ENCODE measurements at places on chromosomes 11 and 22. TPM values are rescaled to one million over a fixed set of nuclear protein-coding genes. Genes with fewer than 3 reads are reported as not detected.

DNA sequence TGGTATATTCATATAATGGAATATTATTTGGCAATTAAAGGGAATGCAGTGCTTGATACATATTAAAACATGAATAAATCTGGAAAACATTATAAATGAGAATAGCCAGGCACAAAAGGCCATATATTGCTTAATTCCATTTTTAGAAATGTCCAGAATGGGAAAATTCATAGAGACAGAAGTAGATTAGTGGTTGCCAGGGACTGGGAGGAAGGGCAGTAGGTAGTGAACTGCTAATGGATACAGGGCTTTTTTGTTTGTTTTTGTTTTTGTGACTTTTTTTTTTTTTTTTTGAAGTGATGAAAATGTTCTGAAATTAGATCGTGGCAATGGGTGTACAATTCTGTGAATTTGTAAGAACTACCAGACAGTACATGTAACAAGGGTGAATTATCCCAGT is 86.1 kb downstream of the YAP1 start:
- no peak overlapping the region for H3K27ac ChIP-seq
- H3K4me3 ChIP-seq, result no peak overlapping the region
- no peaks in the 10 kb centered on the region for H3K36me3 ChIP-seq
- no peaks in the 10 kb centered on the region for H3K4me1 ChIP-seq

GRCh38 chr11:107696140-107696539 is 15.7 kb downstream of the SLN start:
- no peaks in the 10 kb centered on the region for H3K36me3 ChIP-seq
- no peak for DNase-seq
- no peaks in the 10 kb centered on the region for H3K27me3 ChIP-seq
- H3K4me3 ChIP-seq, result no peak overlapping the region

- no peaks in the 10 kb centered on the region for H3K4me1 ChIP-seq
- DNase-seq, result no peak
- H3K27me3 ChIP-seq, result no peaks in the 10 kb centered on the region
These were observed 56.0 kb downstream of the ZBTB16 start for GRCh38 chr11:114115451-114115928.

- H3K36me3 ChIP-seq, result no peaks in the 10 kb centered on the region
- H3K27ac ChIP-seq, result no peak overlapping the region
- no peak overlapping the region for H3K4me3 ChIP-seq
- DNase-seq, result no peak
- H3K27me3 ChIP-seq, result no peaks in the 10 kb centered on the region
These were observed 78.4 kb upstream of the DBX1 start for GRCh38 chr11:20238712-20239111.

DNA sequence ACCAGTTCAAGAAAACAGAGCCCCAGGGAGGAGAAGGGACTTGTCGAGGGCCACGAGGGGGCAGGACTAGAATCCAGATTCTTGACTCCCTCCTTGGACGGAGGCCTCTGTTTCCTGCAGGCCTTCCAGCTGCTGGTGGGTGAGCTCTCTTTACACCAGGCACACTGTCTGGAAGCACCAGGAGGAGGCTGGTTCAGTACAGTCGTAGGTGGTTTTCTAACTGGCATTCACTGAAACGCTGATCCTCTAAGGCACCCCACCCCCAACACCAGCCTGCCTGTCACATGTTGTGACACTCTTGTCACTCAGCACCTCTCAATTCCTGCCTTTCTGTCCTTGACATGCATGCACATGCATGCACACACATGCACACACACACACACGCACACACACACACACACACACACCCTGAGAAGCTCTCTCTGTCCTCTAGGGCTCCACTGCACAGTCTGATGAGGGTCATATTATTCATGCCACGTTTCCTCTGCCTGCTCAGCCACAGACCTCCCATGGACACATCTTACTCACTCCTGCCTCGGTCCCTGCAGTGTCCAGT is 751 bp downstream of the MS4A10 start:
- H3K4me3 ChIP-seq, result no peak overlapping the region
- no peak for DNase-seq
- H3K4me1 ChIP-seq, result no peaks in the 10 kb centered on the region
- H3K36me3 ChIP-seq, result no peaks in the 10 kb centered on the region

- H3K27ac ChIP-seq, result no peak overlapping the region
- H3K27me3 ChIP-seq, result no peaks in the 10 kb centered on the region
- no peaks in the 10 kb centered on the region for H3K4me1 ChIP-seq
- no peak for DNase-seq
- no peak overlapping the region for H3K4me3 ChIP-seq
- H3K36me3 ChIP-seq, result no peaks in the 10 kb centered on the region
These were observed 2.9 kb upstream of the RAB38 start for GRCh38 chr11:88178191-88178590.

DNA sequence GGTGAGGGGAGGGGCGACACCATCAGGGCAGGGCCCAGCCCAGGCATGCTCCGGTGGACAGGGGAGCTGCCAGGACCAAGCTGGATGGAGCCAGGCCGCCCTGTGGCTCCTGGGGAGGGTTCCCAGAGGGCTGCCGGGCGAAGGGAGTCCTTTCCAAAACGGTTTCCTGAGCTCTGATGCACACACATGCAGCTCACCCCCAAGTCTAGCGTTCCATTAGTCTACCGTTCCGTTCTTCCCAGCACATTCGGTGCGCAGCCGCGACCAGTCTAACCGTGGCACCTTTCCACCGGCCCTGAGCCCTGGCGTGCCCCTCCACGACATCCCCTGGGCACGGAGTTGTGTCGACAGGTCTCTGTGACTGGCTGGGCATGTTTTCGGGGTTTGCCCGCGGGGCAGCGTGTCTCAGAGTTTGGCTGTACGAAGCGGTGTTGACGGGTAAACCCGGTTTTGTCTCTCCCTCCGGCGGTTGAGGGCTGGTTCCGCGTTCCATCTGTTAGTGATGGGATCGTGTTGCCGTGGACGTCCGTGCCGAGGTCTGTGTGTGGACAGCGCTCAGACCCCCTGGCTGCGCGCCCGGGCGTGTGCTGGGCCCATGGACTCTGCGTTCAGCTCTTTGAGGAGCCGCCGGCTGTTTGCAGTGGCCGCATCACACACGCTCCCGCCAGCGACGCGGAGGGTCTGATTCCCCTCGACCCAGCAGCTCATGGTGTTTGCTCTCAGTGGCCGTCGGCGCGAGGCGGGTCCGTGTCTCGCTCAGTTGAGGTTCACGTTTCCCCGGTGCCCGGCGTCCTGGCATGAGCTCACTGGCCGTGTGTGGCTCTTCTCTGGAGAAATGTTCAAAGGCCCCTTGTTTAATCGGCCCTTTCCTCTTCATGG is 121.2 kb downstream of the IGLL1 start:
- H3K4me1 ChIP-seq, result no peaks in the 10 kb centered on the region
- DNase-seq, result no peak
- no peak overlapping the region for H3K4me3 ChIP-seq
- no peaks in the 10 kb centered on the region for H3K27me3 ChIP-seq

DNA sequence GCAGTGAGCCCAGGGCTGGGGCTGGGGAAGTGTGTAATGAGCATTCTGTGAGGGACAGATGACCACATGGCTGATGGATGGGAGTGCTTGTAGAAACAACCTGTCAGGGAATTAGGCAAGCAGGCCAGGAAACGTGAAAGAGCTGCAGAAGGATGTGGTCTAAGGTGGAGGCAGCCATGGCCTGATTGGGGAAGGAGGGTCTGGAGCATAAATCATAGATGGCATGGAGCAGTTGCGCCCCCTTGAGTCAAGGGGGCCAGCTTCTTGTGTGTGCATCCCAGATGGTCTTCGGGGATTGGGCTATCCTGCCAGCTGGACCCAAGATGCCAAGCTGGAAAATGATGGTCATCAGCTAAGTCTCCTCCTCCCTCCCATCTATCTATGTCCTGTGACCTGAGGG is 119.4 kb upstream of the CLPB start:
- H3K4me3 ChIP-seq, result no peak overlapping the region
- H3K4me1 ChIP-seq, result no peaks in the 10 kb centered on the region
- no peaks in the 10 kb centered on the region for H3K27me3 ChIP-seq
- H3K27ac ChIP-seq, result no peak overlapping the region

- H3K36me3 ChIP-seq, result no peaks in the 10 kb centered on the region
- H3K4me3 ChIP-seq, result no peak overlapping the region
- no peak overlapping the region for H3K27ac ChIP-seq
- DNase-seq, result no peak
- no peaks in the 10 kb centered on the region for H3K27me3 ChIP-seq
- peaks cover 41% of the 10 kb centered on the region for H3K4me1 ChIP-seq
These were observed 2.9 kb downstream of the TMEM132A start for GRCh38 chr11:60927061-60927592.

GRCh38 chr22:41028841-41029240 is 63.6 kb upstream of the EP300 start:
- no peaks in the 10 kb centered on the region for H3K36me3 ChIP-seq
- DNase-seq, result no peak
- no peaks in the 10 kb centered on the region for H3K27me3 ChIP-seq
- H3K27ac ChIP-seq, result no peak overlapping the region
- no peak overlapping the region for H3K4me3 ChIP-seq

GRCh38 chr11:22715971-22716370 is 49.6 kb downstream of the GAS2 start:
- no peaks in the 10 kb centered on the region for H3K36me3 ChIP-seq
- H3K27me3 ChIP-seq, result no peaks in the 10 kb centered on the region
- no peaks in the 10 kb centered on the region for H3K4me1 ChIP-seq
- no peak for DNase-seq
- H3K4me3 ChIP-seq, result no peak overlapping the region

DNA sequence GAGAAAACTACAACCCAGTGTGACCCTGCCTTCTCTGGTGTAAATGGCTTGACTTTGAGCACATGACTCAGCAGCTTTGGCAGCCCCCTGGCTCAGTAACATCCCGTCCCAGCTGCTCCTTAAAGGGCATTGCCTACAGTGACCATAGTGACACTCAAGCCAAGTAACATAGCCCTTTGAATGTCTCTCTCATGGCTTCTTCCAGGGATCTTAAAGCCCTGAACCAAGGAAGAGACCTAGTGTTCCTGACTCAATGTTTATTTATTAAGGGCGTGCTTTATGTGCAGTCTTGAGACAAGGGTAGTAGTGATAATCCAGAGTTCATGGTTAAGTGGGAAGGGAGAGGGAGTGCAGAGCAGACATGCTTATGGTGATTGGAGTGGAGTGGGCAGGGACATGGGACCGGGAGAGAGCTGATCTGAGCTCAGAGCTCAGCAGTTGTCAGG is 125.7 kb downstream of the PARVA start:
- H3K36me3 ChIP-seq, result no peaks in the 10 kb centered on the region
- H3K4me1 ChIP-seq, result no peaks in the 10 kb centered on the region
- H3K4me3 ChIP-seq, result no peak overlapping the region
- H3K27ac ChIP-seq, result no peak overlapping the region
- H3K27me3 ChIP-seq, result no peaks in the 10 kb centered on the region
- DNase-seq, result no peak

GRCh38 chr11:118411530-118411929 is 10.1 kb downstream of the ATP5MG start:
- DNase-seq, result no peak
- 0 out of 2 replicates have a peak overlapping the region, but pooled peaks have one; percentile 45 for H3K27ac ChIP-seq
- no peak overlapping the region for H3K4me3 ChIP-seq
- peaks cover 55% of the 10 kb centered on the region for H3K4me1 ChIP-seq
- no peaks in the 10 kb centered on the region for H3K27me3 ChIP-seq

DNA sequence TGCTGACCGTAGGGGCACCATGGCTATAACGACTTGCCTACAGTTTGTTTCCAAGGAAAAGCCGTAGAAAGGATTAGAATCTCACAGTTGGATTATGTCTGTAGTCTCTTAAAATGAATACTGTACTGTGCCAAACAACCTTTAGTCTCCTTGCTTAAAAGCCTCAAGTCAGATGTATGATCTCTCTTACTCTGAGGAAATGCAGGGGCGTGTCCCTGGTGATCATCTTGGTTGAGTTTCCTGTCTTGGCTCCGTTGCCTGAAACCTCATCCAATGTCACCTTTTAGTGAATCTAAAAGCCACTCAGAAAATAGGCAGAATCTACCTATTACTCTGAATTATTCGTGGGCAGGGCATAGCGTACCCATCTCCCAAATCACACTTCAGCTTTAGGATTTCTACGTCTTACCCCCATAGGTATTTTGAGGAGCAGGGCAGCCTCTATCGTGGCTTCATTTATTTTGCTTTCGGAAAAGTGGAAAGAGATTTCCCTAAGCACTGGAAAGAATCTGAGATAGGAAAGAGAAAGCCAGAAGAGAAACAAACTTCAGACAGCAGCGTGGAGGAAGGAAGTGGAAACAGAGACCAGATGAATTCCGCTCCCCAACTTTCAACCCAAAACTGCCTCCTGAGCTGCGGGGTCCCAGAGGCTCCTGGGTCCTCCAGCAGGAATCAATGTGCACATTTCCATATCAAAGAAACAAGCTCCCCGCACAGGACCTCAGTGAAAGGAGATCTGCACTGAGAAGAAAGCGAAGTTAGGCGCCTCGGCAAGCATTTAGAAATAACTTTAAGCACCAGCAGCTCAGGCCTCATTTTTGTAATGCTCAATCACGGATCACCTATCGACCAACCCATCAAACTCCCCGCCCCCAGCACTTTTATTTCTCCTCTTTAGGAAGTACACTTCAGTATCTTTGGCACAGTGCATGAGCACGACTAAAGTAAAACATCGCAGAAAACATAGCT is 245.8 kb downstream of the ETS1 start:
- H3K36me3 ChIP-seq, result no peaks in the 10 kb centered on the region
- no peak overlapping the region for H3K4me3 ChIP-seq
- DNase-seq, result no peak
- no peak overlapping the region for H3K27ac ChIP-seq
- H3K27me3 ChIP-seq, result no peaks in the 10 kb centered on the region

DNA sequence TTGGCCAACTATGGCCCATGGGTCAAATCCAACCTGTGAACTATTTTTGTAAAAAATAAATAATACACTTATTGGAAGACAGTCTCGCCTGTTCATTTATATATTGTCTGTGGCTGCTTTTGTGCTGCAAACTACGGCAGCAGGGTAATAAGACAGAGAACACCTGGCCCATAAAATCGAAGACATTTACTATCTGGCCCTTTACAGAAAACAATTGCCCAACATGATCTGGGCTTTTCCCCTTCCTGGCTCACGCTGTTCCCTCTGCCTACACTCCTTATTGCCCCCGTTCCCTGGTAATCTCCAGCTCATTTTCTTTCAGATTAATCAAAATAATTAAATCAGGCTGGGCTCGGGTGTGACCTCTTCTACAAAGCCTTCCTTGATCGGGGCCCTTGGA is 5.6 kb downstream of the PLAAT2 start:
- no peaks in the 10 kb centered on the region for H3K4me1 ChIP-seq
- H3K27me3 ChIP-seq, result no peaks in the 10 kb centered on the region
- H3K27ac ChIP-seq, result no peak overlapping the region
- DNase-seq, result no peak
- no peak overlapping the region for H3K4me3 ChIP-seq
- no peaks in the 10 kb centered on the region for H3K36me3 ChIP-seq

DNA sequence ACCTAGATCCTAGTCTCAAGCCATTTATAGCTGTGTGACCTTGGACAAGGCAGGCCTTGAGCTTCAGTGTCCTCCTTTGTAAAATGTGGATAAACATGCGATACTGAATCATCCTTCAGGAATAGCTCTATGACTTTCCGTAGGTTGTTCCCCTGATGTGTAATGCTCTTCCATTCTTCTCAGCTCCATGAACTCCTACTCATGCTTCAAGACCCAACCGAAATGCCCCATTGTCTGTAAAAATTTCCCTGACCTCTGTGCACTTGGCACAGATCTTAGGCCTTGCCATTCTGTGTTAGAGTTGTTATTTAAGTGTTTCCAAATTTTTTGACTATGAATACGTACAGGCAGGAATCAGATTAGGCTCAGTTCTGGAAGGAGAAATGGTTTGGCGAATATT is 3.3 kb upstream of the BEST1 start:
- H3K4me3 ChIP-seq, result no peak overlapping the region
- no peaks in the 10 kb centered on the region for H3K27me3 ChIP-seq
- H3K4me1 ChIP-seq, result peaks cover 3% of the 10 kb centered on the region
- no peak for DNase-seq
- no peaks in the 10 kb centered on the region for H3K36me3 ChIP-seq
- H3K27ac ChIP-seq, result no peak overlapping the region

The NPTXR gene
- total RNA-seq, result not detected

The GAB2 gene
- 2.7 TPM for total RNA-seq

The NXPE1 gene
- total RNA-seq, result not detected

Measured in Karpas-422 (cell line).